ENCODE measurements at places on chromosomes 3 and 15.
A peak's percentile ranks its signal among the peaks of the same experiment; 100 is the strongest.

- no peak for DNase-seq
Measured at GRCh38 chr3:47406762-47407149, 25.9 kb downstream of the PTPN23 start.

DNA sequence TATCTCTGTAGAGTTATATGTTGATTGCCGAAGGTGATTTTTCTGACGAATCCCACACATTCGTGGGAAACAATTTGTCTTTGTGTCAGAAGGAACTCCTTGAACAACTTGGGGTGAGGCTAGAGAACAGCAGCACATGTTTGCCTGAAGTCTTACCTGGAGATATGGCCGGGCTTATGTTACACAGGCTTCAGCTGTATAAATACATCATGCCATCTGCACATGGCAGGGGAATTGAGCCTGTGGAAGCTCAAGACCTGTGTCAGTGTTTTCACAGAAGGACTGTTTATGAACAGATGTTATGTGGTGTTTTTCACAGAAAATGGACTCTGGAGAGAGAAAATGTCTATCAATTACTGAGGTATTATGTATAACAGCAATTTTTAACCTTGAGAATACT, 203.6 kb upstream of the MDFIC2 start:
- no peak for DNase-seq

DNA sequence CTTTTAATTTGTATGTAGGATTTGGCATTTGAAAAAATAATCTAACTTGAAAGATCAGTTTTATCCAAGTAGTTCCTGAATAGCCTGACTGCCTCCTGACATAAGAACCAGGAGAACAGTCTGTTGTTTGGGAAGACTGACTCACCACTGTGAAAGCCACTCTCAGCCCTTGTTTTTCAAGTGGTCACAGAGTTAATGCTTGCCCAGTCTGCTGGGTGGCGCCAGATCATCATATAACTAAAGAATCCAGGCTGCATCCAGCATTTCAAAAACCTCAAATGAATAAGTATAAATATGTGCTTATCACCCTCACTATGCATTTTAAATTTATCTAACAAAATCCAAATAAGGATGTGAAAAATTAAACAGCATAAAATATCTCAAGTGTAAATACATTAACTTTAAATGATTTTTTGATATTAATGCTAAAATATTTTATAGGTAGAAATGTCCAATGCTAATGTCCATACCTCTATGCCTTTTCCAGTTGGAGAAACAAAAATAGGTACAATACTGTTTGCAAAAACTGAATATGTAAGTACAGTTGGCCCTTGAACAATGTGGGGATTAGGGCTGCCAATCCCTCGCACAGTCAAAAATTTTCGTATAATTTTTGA, 26.9 kb upstream of the ZBBX start:
- DNase-seq = peak; percentile 38

DNA sequence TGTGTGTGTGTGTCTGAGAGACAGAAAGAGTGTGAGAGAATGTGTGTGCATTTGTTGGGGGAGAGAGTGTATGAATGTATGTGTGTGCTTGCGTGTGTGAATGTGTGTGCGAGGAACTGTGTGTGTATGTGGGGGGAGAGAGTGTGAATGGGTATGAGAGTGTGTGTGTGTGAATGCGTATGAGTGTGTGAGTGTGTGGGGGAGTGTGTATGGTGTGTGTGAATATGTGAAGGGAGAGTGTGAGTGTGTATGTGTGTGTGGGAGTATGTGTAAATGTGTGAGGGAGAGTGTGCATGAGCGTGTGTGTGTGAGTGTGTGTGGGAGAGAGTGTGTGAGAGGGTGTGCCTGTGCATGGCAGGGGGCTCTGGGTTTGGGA, 79.8 kb upstream of the ABHD17C start:
- DNase-seq = no peak

- DNase-seq = no peak
Measured at GRCh38 chr3:108877901-108878300, 55.3 kb downstream of the TRAT1 start.

GRCh38 chr3:40179016-40179415, 130.5 kb upstream of the EIF1B start:
- peak; percentile 86 for DNase-seq

DNA sequence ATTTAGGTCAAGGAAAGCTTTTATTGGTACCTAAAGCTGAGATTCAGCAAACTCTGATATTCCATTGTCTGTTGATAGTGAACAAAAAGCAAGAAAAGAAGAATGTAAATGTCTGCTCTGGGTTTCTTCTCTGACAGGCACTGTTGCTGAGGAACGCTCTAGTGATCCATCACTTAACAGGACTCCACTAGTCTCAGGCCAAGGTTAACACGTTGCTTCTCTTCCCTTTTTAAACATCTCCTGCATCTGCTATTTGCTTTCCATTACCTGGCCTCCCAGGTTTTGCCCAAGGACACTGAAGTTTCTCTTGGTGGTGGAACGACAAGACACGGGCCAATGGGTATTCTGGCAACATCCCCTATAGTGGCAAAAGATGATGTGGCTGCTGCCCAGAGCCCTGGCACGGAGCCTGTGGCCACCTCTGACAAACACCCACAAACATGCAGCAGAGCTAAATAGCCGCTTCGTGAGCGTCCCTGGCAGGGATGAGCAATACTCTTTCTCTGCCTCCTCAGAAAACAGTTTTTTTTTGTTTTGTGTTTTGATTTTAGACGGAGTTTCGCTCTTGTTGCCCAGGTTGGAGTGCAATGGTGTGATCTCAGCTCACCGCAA, 97.8 kb upstream of the AKAP13 start:
- DNase-seq = peak; percentile 17

GRCh38 chr15:65032801-65033537, 3.5 kb upstream of the MTFMT start:
- DNase-seq = peak; percentile 69

- DNase-seq = peak; percentile 74
Measured at GRCh38 chr3:4290272-4290893, 12.8 kb upstream of the SETMAR start.

GRCh38 chr15:39239562-39239961, 341.3 kb upstream of the THBS1 start:
- peak; percentile 40 for DNase-seq

GRCh38 chr3:104523136-104523535, 843.6 kb upstream of the ALCAM start:
- no peak for DNase-seq

GRCh38 chr15:63277038-63277892, at the start of gene APH1B:
TSS of gene APH1B (plus strand) at chr15:63277605. CDS start at chr15:63277624, 19 bp downstream.
- DNase-seq = peak; percentile 70

- DNase-seq = no peak
Measured at GRCh38 chr3:122515020-122515468, 305 bp upstream of the KPNA1 start.

- peak; percentile 73 for DNase-seq
Measured at GRCh38 chr15:88745696-88746095, 57.5 kb upstream of the ACAN start.

GRCh38 chr15:43872416-43873020, 45.7 kb downstream of the WDR76 start:
- DNase-seq = peak; percentile 92

- peak; percentile 32 for DNase-seq
Measured at GRCh38 chr3:41198526-41198925, 779 bp upstream of the CTNNB1 start.

- DNase-seq = no peak
Measured at GRCh38 chr15:70192041-70192440, 94.3 kb upstream of the TLE3 start.

DNA sequence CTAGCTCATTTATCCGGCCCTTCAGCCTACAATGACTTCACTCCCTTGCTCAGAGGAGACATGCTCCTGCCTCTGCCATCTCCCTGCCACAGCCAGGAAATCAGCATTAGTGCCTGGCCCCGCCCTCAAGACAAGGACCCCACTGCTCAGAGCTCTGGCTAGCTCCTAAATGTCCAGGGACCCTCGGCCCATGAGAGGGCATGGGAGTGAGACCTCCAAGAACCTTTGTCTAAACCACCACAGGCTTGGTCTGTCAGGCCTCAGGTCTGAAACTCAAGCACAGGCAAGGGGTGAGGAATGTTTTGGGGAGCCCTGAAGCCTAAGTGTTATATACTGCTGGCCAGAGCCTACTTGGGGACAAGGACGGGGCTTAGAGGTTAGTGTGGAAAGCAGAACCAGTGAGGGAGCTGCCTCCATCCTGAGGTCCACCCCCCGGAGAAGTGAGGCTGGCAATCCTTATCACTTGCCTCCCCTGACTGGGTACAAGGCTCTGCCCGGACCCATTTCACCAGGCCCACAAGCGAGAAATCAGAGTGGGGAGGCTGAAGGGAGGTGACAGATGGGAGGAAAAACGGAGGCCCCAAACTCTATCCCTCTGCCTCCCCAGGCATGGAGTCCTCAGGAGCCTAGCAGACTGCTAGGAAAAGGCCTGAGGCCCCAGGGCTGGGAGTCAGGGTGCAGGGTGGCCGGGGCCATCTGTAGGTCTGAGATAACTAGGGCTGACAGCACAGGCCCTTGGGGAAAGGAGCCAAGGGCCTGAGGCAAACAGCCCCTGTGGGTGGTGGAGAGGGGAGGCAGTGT, 18.8 kb downstream of the SHF start:
- DNase-seq = no peak

DNA sequence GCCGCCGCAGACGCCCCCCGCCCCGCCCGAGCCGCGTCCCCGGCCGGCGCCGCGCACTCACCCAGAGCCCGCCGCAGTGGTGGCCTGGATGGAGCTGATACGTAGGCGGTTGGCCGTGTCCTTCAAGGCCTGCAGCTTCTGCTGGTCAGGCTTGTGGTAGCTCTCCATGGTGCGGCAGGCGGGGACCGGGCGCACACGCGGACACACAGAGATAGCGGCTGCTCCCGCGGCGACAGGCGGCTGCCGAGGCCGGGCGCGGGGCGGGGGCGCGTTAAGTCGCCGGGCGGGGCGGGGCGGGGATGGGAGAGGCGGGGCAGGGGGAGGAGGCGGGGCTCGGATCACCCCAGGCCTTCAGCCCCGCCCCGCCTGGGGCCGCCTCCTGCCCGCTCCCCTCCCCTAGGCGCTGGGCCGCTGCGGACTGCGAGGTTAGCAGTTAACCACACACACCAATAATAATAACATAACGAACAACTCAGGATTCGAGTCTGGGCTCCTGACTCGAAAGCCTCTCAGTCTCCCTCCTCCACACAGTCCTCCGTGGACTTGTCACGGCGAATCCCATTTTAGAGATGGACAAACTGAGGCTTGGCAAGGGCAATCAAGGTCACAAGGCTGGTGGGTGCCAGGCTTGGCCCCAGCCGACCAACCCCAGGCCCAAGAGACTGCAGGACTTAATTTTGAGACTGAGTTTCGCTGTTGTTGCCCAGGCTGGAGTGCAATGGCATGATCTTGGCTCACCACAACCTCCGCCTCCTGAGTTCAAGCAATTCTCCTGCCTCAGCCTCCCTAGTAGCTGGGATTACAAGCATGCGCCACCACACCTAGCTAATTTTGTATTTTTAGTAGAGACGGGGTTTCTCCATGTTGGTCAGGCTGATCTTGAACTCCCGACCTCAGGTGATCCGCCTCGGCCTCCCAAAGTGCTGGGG, at the start of gene TKT:
Gene TKT, minus strand, starts transcription at position 248 of the 929 bp plus-strand sequence. Its CDS starts 80 bp downstream, at position 168.
- DNase-seq = peak; percentile 92

- DNase-seq = no peak
Measured at GRCh38 chr3:150673966-150674365, 29.8 kb downstream of the ERICH6 start.

- DNase-seq = no peak
Measured at GRCh38 chr3:76930712-76931111, 109.2 kb upstream of the ROBO2 start.

- DNase-seq = no peak
Measured at GRCh38 chr3:13550791-13551360, 2.0 kb downstream of the FBLN2 start.

DNA sequence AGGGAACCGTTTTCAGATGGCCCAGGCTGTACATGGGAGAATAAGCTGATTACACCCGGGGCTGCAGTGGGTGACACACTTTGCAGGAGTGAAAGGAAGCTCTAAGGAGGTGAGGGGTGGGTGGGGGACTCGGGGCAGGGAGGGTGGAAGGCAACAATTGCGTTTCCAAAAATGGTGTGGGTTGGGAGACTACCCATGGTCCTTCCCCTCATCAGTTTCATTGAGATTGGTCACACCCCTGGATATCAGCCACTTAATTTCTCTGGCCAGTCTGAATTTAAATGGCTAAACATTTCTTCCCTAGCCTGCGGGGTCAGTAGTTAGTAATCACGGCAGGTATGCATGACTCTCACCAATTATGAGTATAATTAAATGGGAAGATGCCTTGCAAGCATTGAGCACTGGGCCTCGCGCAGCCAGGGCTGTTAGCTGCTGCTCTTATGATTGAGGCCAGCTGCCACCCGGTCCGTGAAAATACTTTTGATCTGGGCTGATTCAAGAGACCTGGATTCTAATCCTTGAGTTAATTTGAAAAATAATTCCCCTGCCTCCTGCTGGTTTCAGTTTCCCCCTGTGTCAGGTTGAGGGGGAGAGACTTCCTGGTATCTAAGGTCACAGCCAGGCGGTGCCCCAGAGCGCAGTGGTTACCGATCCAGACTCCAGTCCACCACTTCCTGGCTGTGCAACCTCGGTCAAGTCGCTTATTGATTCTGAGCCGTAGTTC, 23.3 kb downstream of the SLC6A6 start:
- DNase-seq = no peak

DNA sequence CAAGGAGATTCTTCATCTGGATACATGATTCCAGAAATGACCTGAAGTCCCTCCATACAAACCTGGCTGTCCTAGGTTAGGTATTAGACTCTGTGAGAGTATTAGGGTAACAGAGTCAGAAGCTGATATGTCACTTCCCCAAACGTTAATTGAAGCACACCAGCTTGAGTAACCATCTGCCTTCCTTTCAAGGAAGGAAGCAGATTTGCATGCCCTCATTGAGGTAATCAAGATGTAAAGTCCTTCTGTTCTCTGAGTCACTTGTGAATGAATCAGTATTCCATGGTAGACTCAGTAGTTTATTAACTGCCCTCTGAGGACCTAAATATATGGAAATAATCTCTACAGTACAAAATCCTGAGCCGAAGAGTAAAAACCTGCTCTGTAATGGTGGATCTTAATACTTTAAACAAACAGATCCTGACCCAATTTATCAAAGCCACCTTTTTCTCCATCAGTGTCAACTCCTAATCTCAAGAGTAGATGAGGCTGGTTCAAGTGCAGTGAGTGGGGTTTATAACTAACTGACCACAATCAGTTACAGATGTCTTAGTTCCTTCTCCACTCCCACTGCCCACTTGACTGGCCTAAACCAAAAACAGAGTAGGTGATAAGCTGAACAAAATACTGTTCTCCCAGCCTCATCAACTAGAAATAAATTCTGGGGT, 246.2 kb upstream of the CHRM5 start:
- DNase-seq = peak; percentile 58

- no peak for DNase-seq
Measured at GRCh38 chr15:70518201-70519003, 245.0 kb downstream of the UACA start.

- DNase-seq = no peak
Measured at GRCh38 chr3:156300929-156301840, 180.8 kb downstream of the KCNAB1 start.

- DNase-seq = no peak
Measured at GRCh38 chr15:70297465-70298058, 199.8 kb upstream of the TLE3 start.

Data from choroid plexus epithelial cell (primary cell).